Glomerular endothelial cell (primary cell): ENCODE measurements at places on chromosomes 1 and 21.

GRCh38 chr1:67634396-67634935 is 50.5 kb upstream of the GADD45A start:
- no peak for DNase-seq

- DNase-seq: no peak
Measured at GRCh38 chr1:159239551-159240220, 35.0 kb downstream of the ACKR1 start.

DNA sequence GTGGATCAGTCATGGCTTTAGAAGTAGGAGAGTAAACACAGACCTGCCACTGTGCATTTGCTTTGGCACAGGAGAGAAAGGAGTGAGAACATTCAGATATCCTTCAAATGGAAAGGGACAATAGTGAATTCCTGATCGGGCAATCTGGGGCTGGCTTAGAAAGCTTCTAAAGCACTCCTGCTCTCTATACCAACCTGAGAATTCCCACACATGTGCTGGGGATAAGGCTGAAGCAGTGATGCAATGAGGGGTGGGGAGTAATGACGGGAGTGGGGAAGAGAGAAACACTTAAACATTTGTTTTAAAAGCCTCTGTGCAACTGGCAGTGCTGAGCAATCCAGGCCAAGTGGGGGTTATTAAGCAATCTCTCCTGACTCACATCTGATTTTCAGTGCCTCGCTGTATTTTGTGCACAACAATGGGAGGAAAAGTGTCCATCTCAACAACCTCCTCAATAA is 108.8 kb downstream of the KIAA0319L start:
- DNase-seq: no peak

DNA sequence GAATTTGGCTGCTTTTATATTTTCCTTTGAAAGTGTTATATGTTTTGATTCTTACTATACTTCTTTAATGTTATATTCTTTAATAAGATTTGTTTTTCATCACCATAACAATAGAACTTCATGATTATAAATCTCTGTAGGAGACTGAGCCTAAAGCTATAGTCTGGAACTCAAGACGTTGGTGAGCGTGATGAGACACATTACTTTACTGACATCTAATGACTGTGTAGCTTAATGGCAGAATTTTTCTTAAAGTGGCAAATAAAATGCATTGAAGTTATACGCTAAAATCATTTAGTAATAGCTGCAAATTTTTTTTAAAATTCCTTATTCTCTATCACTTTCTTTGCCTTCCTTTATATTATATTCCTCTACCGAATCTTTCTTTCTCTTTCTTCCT is 56.1 kb upstream of the HAO2 start:
- DNase-seq: no peak

DNA sequence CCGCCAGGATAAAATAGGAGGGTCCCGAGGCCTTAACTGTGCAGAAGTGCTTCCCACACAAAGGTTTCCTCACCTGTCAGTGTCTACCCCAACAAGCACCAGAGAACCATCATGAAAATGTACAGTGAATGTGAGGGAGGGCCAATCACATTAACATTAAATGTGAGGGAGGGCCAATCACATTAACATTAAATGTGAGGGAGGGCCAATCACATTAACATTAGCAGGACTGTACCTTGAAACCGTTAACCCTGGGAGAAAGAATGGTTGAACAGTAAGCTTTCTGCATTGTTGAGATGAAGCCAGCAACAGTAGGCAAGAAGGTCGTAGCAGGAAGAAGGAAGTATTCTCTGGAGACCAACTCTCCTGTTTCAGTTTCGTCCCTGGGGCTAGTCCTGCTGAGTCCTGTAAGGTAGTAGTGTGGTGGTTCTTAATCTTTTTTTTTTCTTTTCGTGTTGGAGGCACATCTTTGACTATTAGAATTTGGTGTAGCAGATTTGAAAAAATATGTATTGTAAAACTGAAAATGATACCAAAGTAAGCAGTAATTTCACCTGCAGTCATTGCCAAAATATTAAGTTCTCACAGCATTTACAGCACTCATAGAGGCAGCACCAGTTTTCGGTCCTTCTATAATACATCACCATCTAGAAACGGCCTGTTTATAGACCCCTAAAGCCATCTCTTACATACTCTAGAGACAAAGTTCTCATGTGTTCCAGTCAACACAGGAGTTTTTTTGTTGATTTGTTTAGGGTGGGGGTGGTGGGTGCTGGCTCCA is 98.6 kb upstream of the PPP2R5A start:
- no peak for DNase-seq
